ENCODE measurements at places on chromosomes 2 and 18. TPM values are rescaled to one million over a fixed set of nuclear protein-coding genes. Genes with fewer than 3 reads are reported as not detected.

- no peak for DNase-seq
These were observed 43.3 kb upstream of the PTPRM start for GRCh38 chr18:7523772-7524171.

DNA sequence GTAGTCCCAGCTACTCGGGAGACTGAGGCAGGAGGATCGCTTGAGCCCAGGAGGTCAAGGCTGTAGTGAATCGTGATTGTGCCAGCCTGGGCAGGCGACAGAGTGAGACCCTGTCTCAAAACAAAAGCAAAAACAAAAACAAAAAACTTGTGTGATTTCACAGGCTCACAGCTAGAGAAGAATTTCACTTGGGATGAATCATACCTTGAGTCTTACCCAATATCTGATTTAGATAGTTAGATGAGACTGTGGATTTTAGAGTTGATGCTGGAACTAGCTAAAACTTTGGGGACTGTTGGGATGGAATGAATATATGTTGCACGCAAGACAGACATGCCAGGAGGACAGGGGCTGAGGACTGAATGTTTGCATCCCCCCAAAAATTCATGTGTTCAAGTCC is 4.4 kb downstream of the ANKRD29 start:
- DNase-seq: no peak

DNA sequence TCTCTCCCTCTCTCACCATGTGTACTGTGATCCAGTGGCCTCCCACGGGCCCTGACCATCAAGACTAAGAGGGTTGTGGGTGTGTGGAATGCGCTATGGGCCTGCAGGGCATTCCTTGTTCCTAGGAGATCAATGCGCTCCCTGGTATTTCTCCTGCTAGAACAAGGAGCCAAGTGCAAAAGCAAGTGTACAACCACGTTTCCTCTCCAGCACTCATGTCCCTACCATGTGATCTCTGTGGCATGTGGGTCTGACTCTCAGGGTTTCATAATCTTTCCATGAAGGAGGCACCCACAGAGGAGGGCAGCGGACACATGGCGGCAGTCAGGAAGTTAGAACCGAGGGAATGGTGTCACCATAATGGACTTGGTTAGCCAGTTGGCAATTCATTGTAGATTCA is 91.4 kb downstream of the MAPK4 start:
- DNase-seq: no peak

DNA sequence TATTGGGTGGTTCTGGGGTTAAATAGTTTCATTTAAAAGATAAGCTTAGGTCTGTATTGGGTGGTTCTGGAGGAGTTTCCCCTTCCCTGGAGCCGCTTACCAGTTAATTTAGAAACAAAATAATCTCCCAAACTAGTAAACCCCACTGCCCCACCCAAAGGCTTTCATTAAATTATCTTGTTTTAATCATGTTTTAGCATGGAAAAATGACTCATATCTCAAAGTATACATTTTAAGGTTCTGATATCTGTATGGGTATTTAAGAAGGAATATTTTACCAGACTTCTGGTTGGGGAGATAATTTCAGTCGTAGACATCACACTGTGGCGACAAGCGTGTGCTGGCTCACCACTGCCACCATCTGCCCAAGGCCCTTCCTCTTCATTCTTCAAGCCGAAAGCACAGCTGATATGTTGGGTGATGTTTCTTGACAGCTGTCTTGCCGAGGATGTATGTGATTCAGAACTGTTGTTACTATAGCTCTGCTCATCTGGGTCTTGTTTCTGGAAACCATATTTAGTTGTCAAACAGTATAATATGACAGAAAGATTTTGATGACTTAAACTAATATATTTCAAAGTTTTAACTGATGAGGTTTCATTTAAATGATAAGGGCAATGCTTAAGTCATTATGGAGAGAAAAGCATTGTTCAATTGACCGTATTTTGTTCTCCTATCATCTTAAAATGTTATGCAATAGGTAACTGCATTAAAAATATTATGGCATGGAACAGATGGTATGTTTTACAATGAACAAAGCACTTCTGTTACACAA is 5.1 kb downstream of the FIGLA start:
- DNase-seq: no peak

Gene SERPINB13
- 1.7 TPM for total RNA-seq
